EL (cell line): ENCODE measurements at places on chromosomes 16 and 17.

- peak; percentile 21 for DNase-seq
Observed at GRCh38 chr17:49708515-49709183, 885 bp upstream of the SLC35B1 start.

DNA sequence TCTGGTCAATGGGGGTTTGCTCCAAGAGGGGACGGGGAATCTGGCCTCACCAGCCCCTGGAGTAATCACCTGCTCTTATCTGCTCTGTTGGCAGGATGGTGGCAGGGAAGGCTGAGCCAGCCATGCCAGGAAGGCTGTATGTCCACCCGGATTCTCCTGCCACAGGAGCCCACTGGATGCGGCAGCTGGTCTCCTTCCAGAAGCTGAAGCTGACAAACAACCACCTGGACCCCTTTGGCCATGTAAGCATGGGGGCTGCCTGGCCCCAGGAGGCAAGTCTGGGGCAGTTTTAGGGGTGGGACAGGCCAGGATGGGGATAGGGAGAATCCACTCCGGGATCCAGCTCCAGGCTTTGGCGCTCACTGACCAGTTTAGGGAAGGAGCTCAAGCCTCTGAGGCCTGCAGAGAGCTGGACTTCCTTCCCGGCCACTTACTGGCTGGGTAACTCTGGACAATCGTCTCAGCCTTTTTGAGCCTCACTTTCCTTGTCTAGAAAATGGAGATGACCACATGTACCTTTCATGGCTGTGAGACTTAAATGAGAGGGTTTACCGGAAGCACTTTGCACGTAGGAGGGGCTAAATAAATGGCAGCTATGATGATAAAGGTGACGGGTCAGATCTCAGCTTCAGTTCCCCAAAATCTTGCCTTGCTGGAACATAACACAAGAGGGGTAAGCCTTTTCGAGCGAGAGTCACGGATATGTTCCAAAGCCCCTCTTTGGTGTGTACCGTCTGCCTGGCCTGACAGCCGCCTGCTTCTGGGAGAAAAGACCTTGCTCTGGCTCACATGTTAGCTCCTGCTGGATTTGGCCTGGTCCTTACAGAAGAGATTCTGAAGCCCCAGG, 15.4 kb downstream of the TBX4 start:
- DNase-seq = peak; percentile 62

- no peak for DNase-seq
Observed at GRCh38 chr17:48571024-48571818, 6.9 kb downstream of the HOXB4 start.

- peak; percentile 28 for DNase-seq
Observed at GRCh38 chr16:53743149-53743566, 39.2 kb downstream of the FTO start.

DNA sequence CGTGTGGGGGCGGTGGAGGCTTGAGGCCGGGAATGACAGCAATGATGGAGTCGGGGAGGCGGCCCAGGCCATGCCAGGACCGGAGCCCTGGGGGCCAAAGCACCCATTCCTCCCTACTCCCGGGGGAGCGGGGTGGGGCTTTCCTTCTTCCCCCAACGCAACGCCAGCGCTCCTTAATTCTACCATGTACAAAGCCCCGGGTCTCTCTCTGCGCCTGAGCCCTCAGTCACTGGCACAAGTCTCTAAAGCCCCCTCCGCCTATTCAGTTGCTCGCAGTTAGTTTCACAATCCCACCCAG, 245 bp upstream of the RNF227 start:
- DNase-seq = no peak

DNA sequence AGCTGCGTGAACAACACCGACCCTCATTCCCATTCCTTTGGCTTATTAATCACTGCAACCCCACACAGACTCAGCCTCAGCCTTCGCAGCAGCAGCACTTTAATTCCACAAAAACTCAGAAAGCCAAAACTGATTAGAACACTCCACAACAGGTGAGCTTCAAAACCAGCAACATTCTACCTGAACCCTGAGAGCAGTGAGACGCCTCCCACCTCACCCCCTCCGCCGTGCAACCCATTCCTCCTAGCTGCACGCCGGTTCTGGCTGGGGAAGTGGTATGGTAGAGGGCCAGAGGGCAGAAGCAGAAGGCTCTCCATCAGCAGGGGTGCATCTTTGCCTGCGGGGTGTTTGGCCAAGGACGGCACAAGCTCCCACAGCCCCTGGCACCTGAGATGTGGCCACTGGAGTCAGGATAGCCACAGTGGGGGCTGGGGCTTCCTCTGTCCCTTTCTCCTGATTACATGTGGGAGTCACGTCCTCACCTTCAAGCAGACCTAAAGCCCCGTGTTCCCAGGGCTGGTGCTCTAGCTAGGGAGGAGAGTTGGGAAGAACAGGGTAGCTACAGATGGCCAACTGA, 1.6 kb downstream of the BORCS6 start:
- DNase-seq = no peak

- DNase-seq = no peak
Observed at GRCh38 chr16:11681556-11681955, 13.3 kb downstream of the SNN start.

DNA sequence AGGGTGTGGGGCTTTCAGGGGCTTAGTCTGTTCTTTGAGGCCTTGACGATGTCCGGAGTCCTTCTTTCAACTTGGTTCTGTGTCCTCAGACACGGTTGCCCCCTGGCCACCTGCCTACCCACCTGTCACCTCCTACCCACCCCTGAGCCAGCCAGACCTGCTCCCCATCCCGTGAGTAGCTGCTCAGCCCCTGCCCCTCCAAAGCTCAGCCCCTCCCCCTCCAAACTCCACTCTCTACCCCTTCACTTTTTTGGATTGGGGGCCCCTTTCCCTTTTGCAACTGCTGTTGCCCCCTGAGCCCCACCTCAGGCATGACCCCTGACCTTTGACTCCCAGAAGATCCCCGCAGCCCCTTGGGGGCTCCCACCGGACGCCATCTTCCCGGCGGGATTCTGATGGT, 1.2 kb downstream of the LAT start:
- DNase-seq = no peak

DNA sequence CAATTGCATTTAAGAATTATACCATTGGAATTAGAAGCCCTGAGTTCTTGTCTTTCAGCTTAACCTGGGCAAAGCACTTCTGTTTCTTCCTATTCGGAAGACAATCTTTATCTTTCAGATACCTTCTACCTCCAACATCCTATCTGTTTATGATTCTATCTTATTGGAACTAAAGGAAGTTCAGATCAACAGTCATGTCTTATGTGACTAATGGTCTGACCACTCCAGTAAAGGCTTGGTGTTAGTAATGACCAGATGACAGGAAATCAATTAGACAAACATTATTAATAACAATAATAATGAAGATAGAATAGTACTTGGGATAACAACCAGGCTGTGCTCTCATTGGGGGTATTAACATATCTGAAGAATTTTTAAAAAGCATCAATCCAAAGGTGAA, 11.3 kb downstream of the HS3ST3A1 start:
- DNase-seq = peak; percentile 41

GRCh38 chr16:19291475-19291874, 5.9 kb downstream of the CLEC19A start:
- no peak for DNase-seq

GRCh38 chr16:71343078-71343477, 15.4 kb upstream of the CALB2 start:
- no peak for DNase-seq

DNA sequence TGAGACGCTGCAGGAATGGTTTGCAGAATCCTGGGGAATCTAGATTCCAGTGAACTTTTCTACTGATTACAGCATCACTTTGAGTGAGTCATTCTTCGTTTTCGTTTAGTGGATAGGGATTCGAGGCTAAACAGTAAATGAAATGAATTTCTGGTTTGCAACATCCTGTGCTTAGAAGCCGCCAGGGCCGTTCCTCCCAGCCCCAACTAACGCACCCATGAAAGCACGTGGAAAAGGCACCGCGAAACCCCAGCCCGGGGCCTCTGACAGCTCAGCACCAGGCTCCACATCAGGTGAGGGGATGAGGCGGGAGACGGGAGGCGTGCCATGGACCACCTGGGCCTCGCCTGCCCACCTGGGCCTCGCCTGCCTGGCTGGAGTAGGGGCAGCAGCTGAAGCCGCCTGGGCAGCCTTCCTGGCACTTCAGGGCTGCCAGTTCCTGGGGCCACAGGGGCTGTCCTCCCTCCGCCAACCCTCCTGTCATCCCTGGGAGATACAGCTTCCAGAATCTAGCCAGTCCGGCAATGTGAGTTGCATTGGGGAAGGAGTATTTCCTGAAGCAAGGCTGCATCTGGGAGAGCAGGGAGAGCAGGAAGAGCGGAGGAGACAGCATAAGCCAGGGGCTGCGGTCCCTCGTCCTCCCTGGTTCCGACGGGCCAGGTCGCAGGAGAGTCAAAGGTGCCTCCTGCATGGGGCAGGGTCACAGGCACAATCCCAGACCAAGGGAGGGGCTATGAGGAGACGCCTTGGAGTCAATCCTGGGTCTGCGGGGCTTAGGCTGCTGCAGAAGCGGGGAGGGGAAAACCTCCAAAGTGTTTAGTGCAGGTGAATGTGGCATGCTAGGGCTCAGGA, 78.4 kb downstream of the RPH3AL start:
- DNase-seq = no peak

GRCh38 chr17:82848022-82848592, 8.3 kb upstream of the ZNF750 start:
- DNase-seq = no peak

DNA sequence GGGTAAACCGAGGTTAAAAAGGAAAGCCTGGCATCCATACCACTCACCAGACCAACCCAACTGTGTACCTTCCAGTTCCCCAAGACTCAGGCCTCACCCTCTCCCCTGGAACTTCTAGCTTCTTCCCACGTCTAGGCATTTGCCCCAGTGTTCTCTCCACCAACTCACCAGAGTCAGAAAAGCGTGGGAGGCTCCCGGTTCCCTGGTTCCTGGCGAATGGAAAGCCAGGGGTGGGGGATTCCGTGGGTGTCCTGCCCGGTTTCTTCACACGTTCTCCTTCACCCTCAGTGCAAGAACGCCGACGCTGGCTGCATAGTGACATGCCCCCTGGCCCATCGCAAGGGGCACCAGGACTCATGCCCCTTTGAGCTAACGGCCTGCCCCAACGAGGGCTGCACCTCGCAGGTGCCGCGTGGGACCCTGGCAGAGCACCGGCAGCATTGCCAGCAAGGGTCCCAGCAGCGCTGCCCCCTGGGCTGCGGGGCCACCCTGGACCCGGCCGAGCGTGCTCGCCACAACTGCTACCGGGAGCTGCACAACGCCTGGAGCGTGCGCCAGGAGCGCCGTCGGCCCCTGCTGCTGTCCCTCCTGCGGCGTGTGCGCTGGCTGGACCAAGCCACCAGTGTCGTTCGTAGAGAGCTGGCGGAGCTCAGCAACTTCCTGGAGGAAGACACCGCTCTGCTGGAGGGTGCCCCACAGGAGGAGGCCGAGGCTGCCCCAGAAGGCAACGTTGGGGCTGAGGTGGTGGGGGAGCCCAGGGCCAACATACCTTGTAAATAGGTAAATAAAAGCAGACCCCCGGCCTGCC, 1.7 kb downstream of the RNF151 start:
- no peak for DNase-seq

- no peak for DNase-seq
Observed at GRCh38 chr17:82193520-82194220, 19.0 kb downstream of the CCDC57 start.

DNA sequence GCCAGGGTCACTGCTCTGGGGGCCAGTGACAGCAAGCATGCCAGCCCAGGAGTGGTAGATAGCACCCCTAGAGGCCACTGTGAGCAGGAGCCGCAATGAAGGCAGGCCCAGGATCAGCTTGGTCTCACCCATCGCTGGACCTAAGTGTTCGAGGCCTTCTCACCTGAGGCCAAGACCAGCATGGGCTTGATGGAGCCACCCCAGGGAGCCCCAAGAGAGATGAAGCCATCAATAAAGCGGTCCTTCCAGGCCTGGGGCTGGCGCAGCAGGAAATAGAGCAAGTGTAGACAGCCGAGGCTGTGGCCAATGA, 1.8 kb downstream of the LCAT start:
- DNase-seq = peak; percentile 48

GRCh38 chr17:69857412-69857835, 217.6 kb upstream of the KCNJ16 start:
- peak; percentile 93 for DNase-seq

DNA sequence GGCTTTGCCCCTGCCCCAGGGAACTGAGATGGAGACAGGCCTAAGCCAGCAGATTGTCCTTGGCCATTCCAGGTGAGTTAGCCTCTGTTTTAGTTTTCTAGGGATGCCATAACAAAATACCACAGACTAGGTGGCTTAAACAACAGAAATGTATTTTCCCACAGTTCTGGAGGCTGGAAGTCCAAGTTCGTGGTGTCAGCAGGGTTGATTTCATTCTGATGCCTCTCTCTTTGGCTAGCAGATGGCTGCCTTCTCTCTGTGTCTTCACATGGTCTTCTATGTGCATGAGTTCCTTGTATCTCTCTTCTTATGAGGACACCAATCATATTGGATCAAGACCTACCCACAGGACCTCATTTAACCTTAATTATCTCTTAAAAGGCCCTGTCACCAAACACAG, 12.8 kb downstream of the FAM20A start:
- DNase-seq = no peak
